ENCODE measurements at places on chromosomes 4 and X. TPM values are rescaled to one million over a fixed set of nuclear protein-coding genes. Genes with fewer than 3 reads are reported as not detected.

Gene SRPK3
- not detected for polyA plus RNA-seq

Gene PAGE5
- polyA plus RNA-seq = not detected

Gene PABPC5
- polyA plus RNA-seq = not detected

Gene CT45A3
- not detected for polyA plus RNA-seq

Gene SPANXA2
- polyA plus RNA-seq = not detected
